Stimulated activated CD4-positive, alpha-beta T cell treated with anti-CD3 and anti-CD28 coated beads, Interleukin-4, amount 100 ng/mL, for 48 hours (primary cell): ENCODE measurements at places on chromosomes 4 and X.

- DNase-seq = no peak
Measured at GRCh38 chr4:165360041-165360695, 18.6 kb upstream of the CPE start.

DNA sequence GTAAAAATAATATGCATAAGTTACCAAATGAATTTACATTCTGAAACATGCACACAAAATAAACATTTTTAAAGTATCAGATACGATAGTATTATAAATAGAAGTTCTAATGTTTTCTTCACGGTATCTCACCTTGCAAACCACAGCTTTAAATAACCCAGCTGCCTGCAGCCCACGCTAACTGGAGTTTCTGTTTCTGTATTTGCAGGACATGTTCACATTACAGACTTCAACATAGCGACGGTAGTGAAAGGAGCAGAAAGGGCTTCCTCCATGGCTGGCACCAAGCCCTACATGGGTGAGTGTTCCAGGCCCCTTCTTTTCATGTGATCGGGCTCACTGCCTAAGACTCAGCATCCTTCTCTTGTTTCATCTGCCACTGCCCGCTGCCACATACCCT is 291.7 kb downstream of the EVC2 start:
- no peak for DNase-seq

- DNase-seq = no peak
Measured at GRCh38 chr4:140595065-140595464, 26.3 kb upstream of the UCP1 start.

GRCh38 chrX:152915541-152916241 is 17.8 kb downstream of the ZNF185 start:
- no peak for DNase-seq

DNA sequence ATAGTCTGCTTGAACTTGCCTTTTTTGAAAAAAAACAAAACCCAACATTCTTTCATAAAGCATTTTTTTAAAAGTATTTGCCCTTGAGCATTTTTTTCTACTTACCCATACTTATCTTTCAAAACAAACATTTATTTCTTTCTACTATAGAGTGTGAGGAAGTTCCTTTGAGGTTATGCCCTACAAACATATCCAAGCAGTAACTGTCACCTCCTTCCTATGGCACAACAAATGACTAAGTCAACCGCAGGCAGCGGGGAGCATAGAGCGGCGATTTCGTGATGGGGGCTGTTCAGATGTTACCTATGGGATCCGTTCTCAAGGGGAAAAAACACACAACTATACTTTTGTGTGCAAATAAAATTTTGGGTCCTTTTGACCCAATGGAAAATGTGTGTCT is 19.4 kb downstream of the SPRY1 start:
- no peak for DNase-seq

DNA sequence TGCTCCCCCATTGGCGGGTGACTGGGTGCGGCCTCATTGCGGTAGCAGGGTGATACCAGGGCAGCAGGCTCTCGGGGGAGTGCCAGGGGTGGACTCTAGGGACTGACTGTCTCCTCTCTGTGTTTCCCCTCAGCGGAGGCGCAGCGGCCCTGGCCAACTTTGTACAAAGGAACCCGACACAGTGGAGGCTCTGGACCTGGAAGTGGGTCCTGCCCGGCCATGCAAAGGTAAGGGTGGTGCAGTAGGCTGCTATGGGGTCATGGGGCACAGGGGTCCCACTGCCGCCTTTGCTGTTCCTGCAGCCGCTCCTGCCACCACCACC is 16.3 kb downstream of the SULT1B1 start:
- no peak for DNase-seq

DNA sequence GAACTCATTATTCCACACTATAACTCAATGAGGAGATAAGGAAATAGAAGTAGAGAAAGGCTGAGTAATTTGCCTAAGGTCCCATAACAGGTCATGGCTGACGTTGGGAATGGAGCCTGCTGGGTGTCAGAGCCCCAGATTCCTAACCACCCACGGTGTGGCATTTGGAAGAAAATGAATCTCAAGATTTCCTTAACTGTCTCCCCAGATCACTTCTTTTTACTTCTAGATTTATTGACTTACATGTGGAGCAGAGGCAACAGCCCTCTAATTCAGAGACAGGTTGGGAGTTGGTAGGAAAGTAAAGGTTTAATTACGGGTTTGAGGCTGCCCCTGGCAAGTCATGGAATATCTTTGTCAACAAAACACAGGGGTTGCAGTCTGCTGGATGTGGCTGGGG is 134.0 kb downstream of the ARHGAP10 start:
- DNase-seq = no peak

DNA sequence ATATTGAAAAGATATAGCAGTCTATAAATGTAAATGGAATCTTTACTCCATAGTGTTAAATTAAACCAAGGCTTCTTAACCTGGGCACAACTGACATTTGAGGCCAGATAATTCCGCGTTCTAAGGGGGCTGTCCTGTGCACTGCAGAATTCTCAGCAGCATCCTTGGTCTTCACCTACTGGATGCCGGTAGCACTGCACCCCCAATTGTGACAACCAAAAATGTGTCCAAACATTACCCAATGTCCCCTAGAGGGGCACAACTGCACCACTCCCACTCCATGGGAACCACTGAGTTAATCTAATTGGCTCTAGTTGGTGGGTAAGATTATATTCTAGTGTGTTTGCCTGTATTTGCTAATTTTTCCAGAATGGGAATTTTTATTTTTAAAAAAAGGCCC is 16.6 kb downstream of the AP1S2 start:
- no peak for DNase-seq

- DNase-seq = no peak
Measured at GRCh38 chr4:73450398-73451004, 14.5 kb downstream of the AFP start.

DNA sequence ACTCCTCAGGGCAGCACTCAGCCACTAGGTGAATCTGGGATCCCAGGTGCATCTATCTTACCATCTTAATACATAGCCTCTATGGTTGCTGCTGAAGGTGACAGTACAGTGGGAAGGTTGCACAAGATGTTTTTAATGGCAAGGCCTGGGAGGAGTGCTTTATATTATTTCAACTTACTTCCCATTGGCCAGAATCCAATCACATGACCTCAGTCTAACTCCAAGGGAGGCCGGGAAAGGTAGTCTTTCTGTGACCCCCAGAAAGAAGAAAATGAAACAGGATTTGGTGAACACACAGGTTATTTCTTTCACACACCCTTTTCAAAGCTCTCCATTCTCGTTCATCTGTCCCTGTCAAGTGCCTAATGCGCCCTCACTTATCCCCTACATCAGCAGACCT is 189.1 kb upstream of the ATP6AP2 start:
- DNase-seq = no peak

GRCh38 chr4:105666693-105667092 is 41.8 kb downstream of the INTS12 start:
- DNase-seq = no peak

GRCh38 chr4:10671366-10671765 is 13.2 kb downstream of the CLNK start:
- DNase-seq = no peak

GRCh38 chr4:123671636-123672404 is 275.2 kb downstream of the SPRY1 start:
- DNase-seq = peak; percentile 16

DNA sequence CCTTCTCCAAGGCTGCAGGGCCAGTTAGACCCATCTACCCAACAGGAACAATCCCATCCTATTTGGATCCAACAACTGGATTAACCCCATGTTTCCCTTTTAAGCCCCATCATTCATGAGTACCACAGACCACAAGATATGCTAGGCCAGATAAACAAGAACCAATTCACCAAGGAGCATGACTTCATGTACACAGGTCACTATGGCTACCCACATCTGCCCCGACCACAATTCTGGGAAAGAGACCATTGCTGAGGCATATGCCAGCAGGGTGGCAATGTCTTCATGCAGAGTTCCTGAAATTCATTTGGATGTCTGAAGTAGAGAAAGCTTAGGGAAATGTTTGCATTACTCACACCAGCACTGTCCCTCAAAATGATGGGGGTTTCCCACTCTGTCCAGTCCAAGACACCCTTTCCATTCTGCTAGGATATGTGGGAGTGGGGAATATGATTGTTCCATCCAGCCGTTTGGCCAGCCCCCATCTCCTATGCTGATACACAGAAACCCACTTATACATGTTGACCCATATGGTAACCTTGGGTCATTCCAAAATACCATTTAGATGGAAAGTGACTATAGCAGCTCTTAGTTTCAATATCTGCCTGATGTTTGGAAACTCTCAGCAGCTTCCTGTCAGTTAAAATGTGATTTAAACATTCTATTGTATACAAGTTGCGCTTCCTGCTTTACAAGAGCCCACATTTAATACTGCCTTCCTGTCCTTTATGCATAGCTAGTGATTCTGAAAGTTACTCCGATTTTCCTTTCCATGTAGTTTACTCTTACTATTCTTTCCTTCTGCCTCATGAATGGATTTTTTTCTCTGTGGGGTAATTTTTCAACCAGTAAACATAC is 129.0 kb downstream of the AMMECR1 start:
- DNase-seq = no peak

DNA sequence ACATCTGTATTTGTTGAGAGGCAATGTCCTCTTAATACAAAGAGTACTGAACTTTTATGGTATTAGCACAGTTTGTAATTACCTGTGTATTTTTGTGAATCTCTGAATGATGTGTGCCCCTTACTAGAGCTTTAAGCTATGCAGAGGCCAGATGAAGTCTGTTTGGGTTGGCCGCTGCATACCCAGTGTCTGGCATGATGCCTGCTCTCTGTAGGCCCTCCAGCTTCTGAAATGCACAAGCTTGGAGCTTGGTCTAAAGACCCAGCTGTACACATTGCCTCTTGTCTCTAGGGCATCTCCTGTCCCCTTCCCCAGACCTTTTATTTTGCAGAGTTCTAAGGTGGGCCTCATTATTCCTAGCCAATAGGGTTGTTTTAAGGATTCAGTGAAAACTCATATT is 68.6 kb downstream of the CDS1 start:
- no peak for DNase-seq

GRCh38 chr4:65167719-65168118 is 502.6 kb downstream of the EPHA5 start:
- DNase-seq = no peak

- no peak for DNase-seq
Measured at GRCh38 chrX:15016051-15016450, 142.8 kb downstream of the MOSPD2 start.

DNA sequence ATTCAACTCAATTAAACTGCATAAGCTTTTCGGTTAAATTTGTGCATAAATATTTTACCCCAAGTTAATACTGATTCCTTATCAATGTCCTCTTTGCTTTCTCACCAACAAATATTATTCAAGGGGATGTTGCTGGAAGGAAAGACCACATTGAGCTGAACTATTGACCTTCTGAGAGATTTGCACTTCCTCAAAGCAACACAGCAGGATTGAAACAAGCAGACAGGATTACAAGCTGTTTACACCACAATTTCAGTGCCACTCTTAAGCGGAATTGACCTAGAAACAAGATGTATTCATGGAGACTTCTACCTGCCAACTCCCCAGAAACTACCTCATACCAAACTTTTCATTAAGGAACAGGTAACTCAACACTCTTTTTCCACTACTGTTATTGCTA is 96.5 kb upstream of the DUSP21 start:
- DNase-seq = no peak

GRCh38 chrX:137929951-137930350 is 364.0 kb downstream of the ZIC3 start:
- no peak for DNase-seq

- DNase-seq = no peak
Measured at GRCh38 chrX:152960115-152960514, 33.8 kb downstream of the PNMA5 start.

- DNase-seq = no peak
Measured at GRCh38 chrX:5774446-5774845, 454.2 kb downstream of the NLGN4X start.

DNA sequence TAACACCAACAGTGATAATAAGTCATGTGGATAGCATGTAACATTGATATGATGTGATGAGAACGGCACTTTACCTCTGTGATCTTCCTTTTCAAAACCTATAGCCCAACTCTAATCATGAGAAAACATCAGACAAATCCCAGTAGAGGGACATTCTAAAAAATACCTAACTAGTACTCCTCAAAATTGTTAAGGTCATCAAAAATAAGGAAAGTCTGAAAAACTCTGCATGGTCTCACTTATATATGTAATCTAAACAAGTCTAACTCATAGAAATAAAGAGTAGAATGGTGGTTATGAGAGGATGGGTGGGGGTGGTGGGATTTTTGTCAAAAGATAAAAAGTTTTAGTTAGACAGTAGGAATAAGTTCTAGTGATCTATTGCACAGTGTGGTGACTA is 243.9 kb upstream of the GRIA3 start:
- DNase-seq = no peak

DNA sequence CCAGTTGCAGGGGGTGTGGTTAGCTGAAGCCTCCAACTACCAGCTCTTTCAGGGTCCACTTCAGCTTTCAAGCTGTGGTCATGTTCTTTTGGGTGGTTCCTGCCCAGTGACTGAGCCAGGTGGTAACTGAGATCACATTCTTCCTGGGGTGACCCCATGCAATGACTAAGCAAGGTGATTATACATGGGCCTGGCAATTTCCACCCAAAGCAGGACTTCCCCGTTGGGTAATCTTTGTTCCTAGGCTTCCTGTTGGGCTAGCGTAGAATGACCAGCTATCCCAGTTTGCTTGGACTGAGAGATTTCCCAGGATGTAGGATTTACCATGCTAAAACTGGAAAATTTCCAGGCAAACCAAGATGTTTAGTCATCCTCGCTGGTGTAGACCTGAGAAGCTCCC is 18.4 kb upstream of the MAGEB17 start:
- DNase-seq = no peak

GRCh38 chrX:22035236-22035635 is 3.1 kb downstream of the PHEX start:
- DNase-seq = no peak

- no peak for DNase-seq
Measured at GRCh38 chr4:53558065-53558801, 33.1 kb downstream of the LNX1 start.

DNA sequence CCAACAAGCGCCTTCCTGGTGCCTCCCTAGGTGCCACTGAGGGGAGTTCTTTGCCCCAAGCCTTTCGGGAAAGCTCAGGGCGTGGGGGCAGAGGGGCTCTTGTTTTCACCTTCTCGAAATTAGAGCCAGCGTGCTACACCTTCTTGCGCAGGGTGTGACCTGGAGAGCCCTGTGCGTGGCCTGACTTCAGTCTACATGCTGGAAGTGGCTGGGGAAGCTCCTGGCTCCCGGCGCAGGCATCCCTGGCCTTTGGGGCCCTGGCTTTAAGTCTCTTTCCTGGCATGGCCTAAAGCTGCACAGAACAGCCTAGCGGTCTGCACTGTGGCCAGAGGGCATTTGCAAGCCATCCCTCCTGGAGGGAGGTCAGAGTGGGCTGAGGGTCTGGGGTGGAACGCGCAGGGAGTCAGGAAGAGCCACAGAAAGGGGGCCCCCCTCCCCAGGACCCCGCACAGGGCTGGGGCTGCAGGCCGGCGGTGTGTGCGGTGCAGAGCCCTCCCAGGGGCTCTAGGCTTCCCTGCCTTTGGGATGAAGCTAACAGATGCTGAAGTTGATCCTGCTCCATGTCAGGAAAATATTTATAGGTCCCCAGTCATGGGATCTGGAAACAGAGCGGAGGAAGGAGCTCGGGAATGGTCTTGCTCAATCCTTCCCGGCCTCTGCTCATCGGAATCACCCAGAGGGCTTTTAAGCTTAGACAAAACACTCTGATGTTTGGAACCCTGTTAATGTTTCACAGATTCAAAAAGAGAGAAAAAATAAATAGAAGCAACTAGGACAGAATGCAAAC is 781 bp upstream of the SPON2 start:
- no peak for DNase-seq

GRCh38 chr4:83785891-83786290 is 250.0 kb downstream of the GPAT3 start:
- DNase-seq = no peak
